ENCODE measurements at places on chromosomes 12 and 14. TPM values are rescaled to one million over a fixed set of nuclear protein-coding genes. Genes with fewer than 3 reads are reported as not detected.

The SRRM4 gene
- total RNA-seq, result not detected

The AQP6 gene
- total RNA-seq, result 0.05 TPM

The TMEM119 gene
- total RNA-seq, result under 0.01 TPM

The C12orf42 gene
- 0.05 TPM for total RNA-seq

The TMEM106C gene
- 84.6 TPM for total RNA-seq

The CFAP54 gene
- 13.1 TPM for total RNA-seq

The TTC9 gene
- 0.23 TPM for total RNA-seq

The SEL1L gene
- total RNA-seq, result 95.8 TPM

The LMO3 gene
- total RNA-seq, result not detected

The NGB gene
- total RNA-seq, result not detected

The ZNF10 gene
- 12.9 TPM for total RNA-seq

The CBLN3 gene
- 1.0 TPM for total RNA-seq

The PYGL gene
- 99.6 TPM for total RNA-seq

The PXN gene
- 69.8 TPM for total RNA-seq

The AICDA gene
- not detected for total RNA-seq

The AMIGO2 gene
- total RNA-seq, result 4.2 TPM

The TEX22 gene
- total RNA-seq, result 0.17 TPM

The IAPP gene
- not detected for total RNA-seq

The ATXN7L3B gene
- total RNA-seq, result 26.4 TPM

The TMTC2 gene
- 13.0 TPM for total RNA-seq

All from dermis blood vessel endothelial cell (primary cell).